Mesothelial cell of epicardium (in vitro differentiated cells): ENCODE measurements at places on chromosomes 7 and 10. TPM values are rescaled to one million over a fixed set of nuclear protein-coding genes. Genes with fewer than 3 reads are reported as not detected.
A peak's percentile ranks its signal among the peaks of the same experiment; 100 is the strongest.

- DNase-seq: no peak
- H3K27me3 ChIP-seq: no peaks in the 10 kb centered on the region
- peaks cover 8% of the 10 kb centered on the region for H3K4me1 ChIP-seq
- H3K27ac ChIP-seq: no peak overlapping the region
- H3K4me3 ChIP-seq: no peak overlapping the region
- no peaks in the 10 kb centered on the region for H3K36me3 ChIP-seq
These were observed 96.9 kb downstream of the OSBPL3 start for GRCh38 chr7:24882989-24883621.

OR6V1 gene
- total RNA-seq: not detected in 3 replicates

DNA sequence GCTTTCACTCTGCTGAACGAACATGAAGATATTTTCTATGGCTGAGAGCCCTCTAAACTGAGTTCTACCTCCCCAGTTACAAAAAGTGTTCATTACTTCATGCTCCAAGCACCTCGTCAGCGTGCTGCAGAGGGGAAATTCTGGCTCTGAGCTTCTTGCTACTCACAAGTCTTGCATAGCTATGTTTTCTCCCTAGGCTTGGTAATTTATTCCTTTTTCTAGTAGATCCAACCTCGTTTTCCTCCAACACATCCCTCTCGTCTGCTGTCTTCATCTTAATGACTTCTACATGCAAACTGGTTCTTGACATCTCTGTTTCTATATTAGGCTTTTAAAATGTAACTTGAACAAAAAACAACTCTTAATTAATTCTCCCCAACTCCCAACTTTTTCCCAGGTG, 1034.5 kb downstream of the REEP3 start:
- H3K36me3 ChIP-seq: no peaks in the 10 kb centered on the region
- H3K27me3 ChIP-seq: peaks cover 4% of the 10 kb centered on the region
- no peak overlapping the region for H3K27ac ChIP-seq
- H3K4me1 ChIP-seq: no peaks in the 10 kb centered on the region
- H3K4me3 ChIP-seq: no peak overlapping the region
- DNase-seq: no peak

- DNase-seq: no peak
- no peak overlapping the region for H3K4me3 ChIP-seq
- peak overlapping the region; percentile 30 for H3K27ac ChIP-seq
These were observed 46.3 kb downstream of the PDK4 start for GRCh38 chr7:95549818-95550529.

- H3K4me3 ChIP-seq: no peak overlapping the region
- no peaks in the 10 kb centered on the region for H3K36me3 ChIP-seq
- H3K27ac ChIP-seq: no peak overlapping the region
- no peaks in the 10 kb centered on the region for H3K4me1 ChIP-seq
These were observed 259.7 kb downstream of the ADARB2 start for GRCh38 chr10:1477578-1477977.

LIPF gene
- total RNA-seq: not detected in 3 replicates

SLC18A3 gene
- total RNA-seq: 0.18 to 0.34 TPM (median 0.18 TPM) in 3 replicates

GRCh38 chr7:20279979-20280378, 50.7 kb upstream of the ITGB8 start:
- DNase-seq: no peak
- H3K27ac ChIP-seq: no peak overlapping the region
- peaks cover 15% of the 10 kb centered on the region for H3K4me1 ChIP-seq
- no peak overlapping the region for H3K4me3 ChIP-seq

- H3K27ac ChIP-seq: peak overlapping the region; percentile 30
- DNase-seq: no peak
- H3K4me3 ChIP-seq: no peak overlapping the region
- H3K27me3 ChIP-seq: no peaks in the 10 kb centered on the region
- peaks cover 46% of the 10 kb centered on the region for H3K36me3 ChIP-seq
These were observed 266.7 kb upstream of the INHBA start for GRCh38 chr7:41969561-41970105.

GRCh38 chr10:44044549-44044948, 340.3 kb downstream of the CXCL12 start:
- no peaks in the 10 kb centered on the region for H3K36me3 ChIP-seq
- no peaks in the 10 kb centered on the region for H3K27me3 ChIP-seq
- H3K27ac ChIP-seq: no peak overlapping the region
- no peak overlapping the region for H3K4me3 ChIP-seq

PAX4 gene
- not detected in 3 replicates for total RNA-seq

SPDYE2 gene
- total RNA-seq: 0.13 TPM in 1 of 3 replicates, not detected in the others

ASB10 gene
- not detected in 3 replicates for total RNA-seq

LRIT1 gene
- total RNA-seq: not detected in 3 replicates

GRCh38 chr10:89632824-89633223, 12.2 kb downstream of the PANK1 start:
- no peak overlapping the region for H3K4me3 ChIP-seq
- H3K4me1 ChIP-seq: peaks cover 15% of the 10 kb centered on the region
- peaks cover 11% of the 10 kb centered on the region for H3K36me3 ChIP-seq
- no peak for DNase-seq

DNA sequence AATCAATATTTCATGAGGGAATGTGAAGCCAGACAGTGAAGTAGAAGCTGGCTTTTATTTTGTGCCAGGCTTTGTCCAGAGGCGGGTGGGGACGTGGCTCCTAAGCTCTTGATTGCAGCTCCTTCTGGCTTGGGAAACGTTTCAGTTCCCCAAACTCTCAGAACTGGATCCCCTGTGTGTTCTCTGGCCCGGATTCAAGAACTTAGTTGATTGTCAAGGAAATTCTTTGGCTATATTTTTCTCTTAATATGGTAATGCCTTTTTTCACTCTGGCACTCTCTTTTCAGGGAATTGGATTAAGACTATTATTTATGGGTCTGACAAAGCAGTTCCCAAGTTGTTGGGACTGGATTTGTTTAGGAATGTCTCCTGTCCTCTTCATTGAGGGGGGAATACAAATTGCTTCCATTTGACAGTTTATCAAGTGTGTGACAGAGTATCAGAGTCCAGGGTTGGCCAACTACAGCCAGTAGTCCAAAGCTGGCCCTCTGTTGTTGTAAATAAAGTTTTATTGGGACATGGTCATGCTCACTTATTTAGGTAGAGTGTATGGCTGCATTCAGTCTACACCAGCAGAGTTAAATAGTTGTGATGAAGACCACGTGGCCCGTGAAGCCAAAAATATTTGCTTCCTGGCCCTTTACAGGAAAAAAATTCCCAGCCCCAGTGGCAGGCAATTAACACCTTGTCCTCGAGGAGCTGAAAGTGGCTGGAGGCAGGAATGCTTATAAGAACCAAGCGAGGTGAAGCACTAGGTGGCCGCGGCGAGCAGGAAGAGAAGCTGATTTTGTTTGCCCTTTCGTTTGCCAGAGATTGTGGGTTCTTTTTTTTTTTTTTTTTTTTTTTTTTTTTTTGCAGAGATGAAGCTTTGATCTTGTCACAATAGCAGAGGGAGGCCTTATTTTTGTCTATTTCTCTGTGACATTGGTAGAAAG, 34.3 kb downstream of the HTRA1 start:
- peaks cover 48% of the 10 kb centered on the region for H3K4me1 ChIP-seq
- H3K27me3 ChIP-seq: no peaks in the 10 kb centered on the region
- peak overlapping the region; percentile 7 for H3K27ac ChIP-seq
- no peak overlapping the region for H3K4me3 ChIP-seq
- no peak for DNase-seq
- no peaks in the 10 kb centered on the region for H3K36me3 ChIP-seq

PRSS37 gene
- total RNA-seq: not detected in 3 replicates

PRTFDC1 gene
- total RNA-seq: 26.3 to 27.5 TPM (median 27.0 TPM) in 3 replicates

BLVRA gene
- 27.3 to 29.6 TPM (median 28.9 TPM) in 3 replicates for total RNA-seq

GRCh38 chr10:71625445-71626175, 94.0 kb downstream of the C10orf105 start:
- H3K27me3 ChIP-seq: no peaks in the 10 kb centered on the region
- peaks cover 37% of the 10 kb centered on the region for H3K4me1 ChIP-seq
- no peak overlapping the region for H3K27ac ChIP-seq

- DNase-seq: no peak
- H3K4me1 ChIP-seq: peaks cover 7% of the 10 kb centered on the region
- H3K4me3 ChIP-seq: no peak overlapping the region
- H3K27me3 ChIP-seq: peaks cover 2% of the 10 kb centered on the region
These were observed 314.6 kb downstream of the CXCL12 start for GRCh38 chr10:44070282-44070681.

DNA sequence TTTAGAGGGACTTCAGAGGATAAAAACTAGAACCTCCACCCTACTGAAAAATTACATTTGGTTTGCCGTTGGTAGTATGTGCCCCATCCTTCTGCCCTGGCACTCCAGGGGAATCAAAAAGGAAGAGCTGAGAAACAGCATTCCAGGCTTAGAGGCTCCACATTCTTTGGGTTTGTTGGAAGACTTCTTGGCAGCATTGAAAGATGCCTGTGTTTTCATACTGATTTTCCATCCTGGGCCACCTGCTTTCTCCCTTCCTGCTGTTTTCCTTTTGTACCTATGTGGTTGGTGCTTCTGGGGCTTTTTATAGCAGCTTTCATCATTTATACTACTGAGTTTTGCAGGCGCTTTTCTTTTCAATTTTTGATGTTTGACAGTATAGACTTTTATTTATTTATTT, 61.7 kb downstream of the AUTS2 start:
- peaks cover 59% of the 10 kb centered on the region for H3K4me1 ChIP-seq
- no peaks in the 10 kb centered on the region for H3K27me3 ChIP-seq
- H3K4me3 ChIP-seq: no peak overlapping the region
- H3K36me3 ChIP-seq: no peaks in the 10 kb centered on the region

GRCh38 chr7:22576612-22577469, 76.9 kb upstream of the STEAP1B start:
- peaks cover 7% of the 10 kb centered on the region for H3K4me1 ChIP-seq
- no peak overlapping the region for H3K4me3 ChIP-seq
- DNase-seq: no peak
- no peaks in the 10 kb centered on the region for H3K27me3 ChIP-seq
- no peak overlapping the region for H3K27ac ChIP-seq

- peaks cover 17% of the 10 kb centered on the region for H3K4me1 ChIP-seq
- H3K27me3 ChIP-seq: peaks cover 47% of the 10 kb centered on the region
- no peak overlapping the region for H3K27ac ChIP-seq
- DNase-seq: no peak
- H3K36me3 ChIP-seq: no peaks in the 10 kb centered on the region
These were observed 53.1 kb upstream of the KDM7A start for GRCh38 chr7:140229591-140230515.

- H3K27me3 ChIP-seq: no peaks in the 10 kb centered on the region
- H3K36me3 ChIP-seq: peaks cover 60% of the 10 kb centered on the region
- no peak overlapping the region for H3K4me3 ChIP-seq
- no peaks in the 10 kb centered on the region for H3K4me1 ChIP-seq
- no peak for DNase-seq
- H3K27ac ChIP-seq: no peak overlapping the region
These were observed 8.1 kb downstream of the ZNF746 start for GRCh38 chr7:149489391-149490024.

EIF4EBP2 gene
- total RNA-seq: 71.1 to 72.3 TPM (median 71.4 TPM) in 3 replicates

FKBP6 gene
- not detected in 3 replicates for total RNA-seq

PCBD1 gene
- total RNA-seq: 50.5 to 51.7 TPM (median 51.4 TPM) in 3 replicates

GRCh38 chr7:86411814-86412213, 231.9 kb upstream of the GRM3 start:
- H3K4me1 ChIP-seq: no peaks in the 10 kb centered on the region
- no peak overlapping the region for H3K27ac ChIP-seq
- no peak overlapping the region for H3K4me3 ChIP-seq
- H3K27me3 ChIP-seq: no peaks in the 10 kb centered on the region
- no peaks in the 10 kb centered on the region for H3K36me3 ChIP-seq

VAX1 gene
- total RNA-seq: 0.09 TPM in 1 of 3 replicates, not detected in the others

NAMPT gene
- total RNA-seq: 48.5 to 53.9 TPM (median 52.0 TPM) in 3 replicates

SCART1 gene
- total RNA-seq: 4.1 to 4.7 TPM (median 4.4 TPM) in 3 replicates

- peaks cover 36% of the 10 kb centered on the region for H3K27me3 ChIP-seq
- no peak for DNase-seq
- H3K27ac ChIP-seq: no peak overlapping the region
- H3K36me3 ChIP-seq: no peaks in the 10 kb centered on the region
- no peak overlapping the region for H3K4me3 ChIP-seq
These were observed 58.7 kb downstream of the C10orf120 start for GRCh38 chr10:122640921-122641320.

GRCh38 chr7:150665896-150666295, 19.6 kb upstream of the GIMAP2 start:
- no peaks in the 10 kb centered on the region for H3K27me3 ChIP-seq

CALCR gene
- total RNA-seq: not detected in 3 replicates

- no peaks in the 10 kb centered on the region for H3K4me1 ChIP-seq
- H3K27ac ChIP-seq: no peak overlapping the region
- no peak overlapping the region for H3K4me3 ChIP-seq
- H3K36me3 ChIP-seq: no peaks in the 10 kb centered on the region
- peaks cover 24% of the 10 kb centered on the region for H3K27me3 ChIP-seq
- DNase-seq: no peak
These were observed 59.7 kb downstream of the ANKRD61 start for GRCh38 chr7:6090738-6091505.

DNA sequence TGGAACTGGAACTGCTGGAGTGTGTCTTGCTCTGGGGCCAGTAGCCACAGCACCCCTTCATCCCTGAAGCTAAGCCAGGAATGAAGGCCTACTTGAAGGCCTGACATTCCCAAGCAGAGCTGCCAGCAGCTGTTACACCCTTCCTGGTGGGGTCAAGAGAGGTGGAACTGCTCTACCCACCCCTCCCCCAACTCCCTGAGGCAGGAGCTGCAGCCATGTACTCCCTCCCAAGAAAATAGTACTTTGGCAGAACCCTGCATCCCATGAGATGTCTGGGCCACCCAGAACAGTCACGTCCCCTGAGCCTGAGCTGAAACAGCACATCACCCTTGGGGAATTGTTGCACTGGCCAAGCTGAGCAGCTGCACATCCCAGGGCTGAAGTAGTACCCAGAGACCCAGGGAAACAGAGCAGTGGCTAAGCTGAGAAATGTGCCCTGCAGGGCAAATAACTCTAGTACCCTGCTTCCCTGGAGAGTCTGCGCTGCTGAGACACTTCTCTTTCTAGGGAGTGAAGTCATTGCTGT, 63.4 kb upstream of the PLA2G12B start:
- no peak overlapping the region for H3K4me3 ChIP-seq
- no peaks in the 10 kb centered on the region for H3K4me1 ChIP-seq
- H3K27me3 ChIP-seq: no peaks in the 10 kb centered on the region
- no peak for DNase-seq
- peaks cover 57% of the 10 kb centered on the region for H3K36me3 ChIP-seq
- no peak overlapping the region for H3K27ac ChIP-seq

DNA sequence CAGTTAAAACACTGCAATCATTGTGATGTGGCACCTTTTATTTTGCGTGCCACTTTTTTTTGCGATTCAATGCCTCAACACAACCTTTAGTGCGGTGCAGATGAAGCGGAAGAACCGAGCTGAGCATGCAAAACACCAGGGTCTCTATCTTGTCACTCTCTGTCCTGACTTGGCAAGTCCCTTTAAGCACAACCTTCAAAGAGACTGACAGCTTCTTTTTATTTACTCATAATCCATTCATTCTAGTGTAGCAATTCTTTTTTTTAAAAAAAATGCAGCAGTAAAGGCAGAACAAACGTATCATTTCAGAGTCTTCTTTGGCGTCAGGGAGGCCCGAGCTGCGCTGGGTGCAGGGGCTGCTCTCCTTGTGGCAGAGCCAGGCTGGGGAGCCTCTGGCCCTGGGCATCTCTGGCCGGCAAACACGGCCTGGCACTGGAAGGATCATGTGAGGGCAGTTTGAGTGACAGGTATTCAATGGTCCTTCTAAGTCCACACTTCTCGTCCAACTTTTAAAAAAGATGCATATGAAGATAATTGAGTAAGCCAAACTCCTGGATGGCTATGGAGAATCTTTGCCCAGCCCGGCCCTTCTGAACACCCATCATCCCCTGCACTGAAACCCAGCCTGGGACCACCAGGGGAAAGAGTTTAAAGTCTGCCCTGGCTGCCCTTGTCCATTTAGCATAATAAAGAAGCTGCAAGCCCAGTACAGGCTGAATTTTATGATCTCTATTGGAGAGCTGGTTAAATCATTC, 3.9 kb downstream of the PTF1A start:
- H3K27ac ChIP-seq: no peak overlapping the region
- DNase-seq: no peak
- H3K27me3 ChIP-seq: peaks cover 92% of the 10 kb centered on the region
- peaks cover 5% of the 10 kb centered on the region for H3K4me1 ChIP-seq
- H3K36me3 ChIP-seq: peaks cover 1% of the 10 kb centered on the region
- H3K4me3 ChIP-seq: no peak overlapping the region
